ENCODE measurements at places on chromosomes 3 and 15.

GRCh38 chr3:118766306-118766669 lies 268.4 kb downstream of the IGSF11 start:
- no peak for DNase-seq

- DNase-seq: no peak
Measured at GRCh38 chr3:104907507-104907906, 459.2 kb upstream of the ALCAM start.

- DNase-seq: no peak
Measured at GRCh38 chr3:161322781-161323568, 48.3 kb downstream of the SPTSSB start.

DNA sequence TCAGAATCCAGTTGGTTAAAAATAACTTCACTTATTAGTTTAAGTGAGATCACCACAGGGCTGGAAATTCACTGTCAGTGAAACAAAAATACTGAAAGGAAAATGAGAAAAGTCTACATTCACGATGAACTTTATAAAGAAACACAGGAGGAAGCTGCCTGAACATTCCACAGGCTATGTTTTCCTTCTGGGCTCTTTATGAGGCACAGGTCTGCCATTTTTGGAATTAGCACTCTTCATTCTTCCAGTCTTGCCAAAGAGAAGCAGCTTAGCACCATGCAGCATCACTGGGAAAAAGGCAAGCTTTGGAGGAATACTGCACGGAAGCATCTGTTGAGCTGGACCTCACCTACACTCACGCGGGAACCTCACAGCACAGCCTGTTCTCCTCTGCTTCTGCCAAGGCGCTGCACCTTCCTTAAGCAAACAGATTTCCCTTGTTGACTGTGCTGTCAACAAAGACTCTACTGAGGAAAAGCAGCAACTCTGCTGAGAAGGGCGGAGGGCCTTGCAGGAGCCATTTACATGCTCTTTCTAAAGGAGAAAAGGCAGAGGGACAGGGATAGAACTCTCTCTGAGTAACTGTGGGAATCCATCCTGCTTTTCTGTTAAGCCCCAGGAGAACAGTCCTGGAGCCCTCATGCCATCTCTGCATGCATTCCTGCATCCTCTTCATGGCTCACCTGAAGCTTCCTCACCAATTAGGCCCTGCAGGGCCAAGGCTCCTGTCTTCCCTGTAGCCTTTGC lies 15.7 kb downstream of the SUSD5 start:
- no peak for DNase-seq

DNA sequence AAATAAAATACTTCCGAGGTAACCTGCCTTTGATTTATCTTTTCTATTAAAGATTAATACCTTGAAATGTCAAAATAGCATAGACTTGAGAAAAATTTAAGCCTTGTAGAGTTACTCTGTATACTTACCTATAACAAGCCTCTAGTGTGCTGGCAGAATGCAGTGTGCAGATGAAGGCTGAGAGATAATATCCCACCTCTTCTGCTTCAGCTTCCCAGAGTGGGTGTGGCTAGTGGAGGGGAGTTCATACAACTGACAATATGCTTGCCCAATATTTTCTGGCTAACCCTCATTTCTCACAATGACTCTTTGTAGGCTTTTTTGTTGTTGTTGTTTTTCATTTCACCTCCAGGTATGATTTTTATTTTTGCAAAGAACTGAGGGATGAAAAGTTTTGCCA lies 15.7 kb upstream of the ZBTB20 start:
- no peak for DNase-seq

- no peak for DNase-seq
Measured at GRCh38 chr3:185207931-185208746, 45.7 kb downstream of the EHHADH start.

- DNase-seq: no peak
Measured at GRCh38 chr15:32683906-32684584, 33.8 kb upstream of the GREM1 start.

- DNase-seq: no peak
Measured at GRCh38 chr3:171533702-171534101, 73.5 kb upstream of the TNIK start.

DNA sequence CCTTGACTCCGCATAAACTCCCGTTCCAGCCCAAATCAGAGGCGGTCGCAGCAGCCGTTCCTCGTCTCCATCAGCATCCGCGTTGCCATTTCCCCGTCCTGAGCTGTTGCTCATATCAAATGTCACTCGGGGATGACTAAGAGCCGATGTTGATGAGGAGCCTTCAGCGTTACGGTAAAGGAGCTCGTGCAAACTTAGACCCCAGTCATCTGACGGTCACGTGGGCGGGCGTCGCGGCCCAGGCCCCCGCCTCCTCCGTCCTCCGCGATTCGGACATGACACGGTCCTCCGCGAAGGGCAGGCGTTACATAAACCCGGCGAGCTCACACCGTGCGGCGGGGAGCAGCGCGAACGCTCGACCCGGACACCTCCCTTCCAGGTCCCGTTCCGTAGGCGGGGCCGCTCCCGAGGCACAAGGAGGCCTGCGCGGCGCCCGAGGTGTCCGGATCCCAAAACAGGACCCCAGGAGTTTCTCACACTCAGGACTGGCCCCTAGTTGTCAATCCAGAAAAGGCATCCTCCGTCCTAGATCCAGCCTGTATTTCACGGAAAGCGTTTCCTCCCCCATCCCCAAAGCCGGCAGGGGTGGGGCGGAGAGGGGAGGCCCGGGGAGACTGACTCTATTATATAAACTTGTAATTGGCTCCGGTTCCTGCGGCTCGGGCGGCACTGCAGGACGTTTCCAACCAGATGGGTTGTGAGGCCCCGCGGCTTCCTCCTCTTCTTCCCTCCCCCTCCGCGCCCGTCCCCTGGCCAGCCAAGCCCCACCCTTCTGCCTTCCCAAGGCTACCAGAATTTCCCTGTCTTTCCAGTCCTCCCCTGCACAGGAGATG lies 100.0 kb upstream of the IGF1R start:
- DNase-seq: peak; percentile 57

- DNase-seq: no peak
Measured at GRCh38 chr15:42010434-42010833, 10.4 kb downstream of the PLA2G4E start.

GRCh38 chr3:35936571-35936970 lies 297.2 kb downstream of the ARPP21 start:
- no peak for DNase-seq

- no peak for DNase-seq
Measured at GRCh38 chr15:72754096-72754495, 29.5 kb downstream of the ADPGK start.

GRCh38 chr3:8622873-8623691 lies 21.5 kb downstream of the SSUH2 start:
- peak; percentile 53 for DNase-seq

DNA sequence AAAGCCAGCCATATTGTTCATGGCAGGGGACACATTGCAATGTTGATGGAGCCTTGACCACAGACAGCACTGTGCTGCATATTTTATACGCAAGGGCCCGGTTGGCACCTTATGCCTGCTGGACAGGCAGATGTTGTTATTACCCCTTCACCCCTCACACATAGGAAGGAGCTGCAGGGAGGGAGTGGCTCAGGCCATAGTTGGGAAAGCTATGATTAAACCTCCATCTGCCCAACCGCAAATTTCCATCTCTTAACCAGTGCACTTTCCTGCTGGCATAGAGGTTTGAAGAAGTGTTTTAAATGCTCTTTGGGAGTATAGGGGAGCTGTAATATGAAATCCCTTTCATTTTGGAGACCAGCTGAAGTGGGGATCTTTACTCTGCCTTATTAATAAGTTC lies 224.7 kb downstream of the CACNA2D3 start:
- DNase-seq: no peak
